ENCODE measurements at places on chromosomes 2 and 18.

DNA sequence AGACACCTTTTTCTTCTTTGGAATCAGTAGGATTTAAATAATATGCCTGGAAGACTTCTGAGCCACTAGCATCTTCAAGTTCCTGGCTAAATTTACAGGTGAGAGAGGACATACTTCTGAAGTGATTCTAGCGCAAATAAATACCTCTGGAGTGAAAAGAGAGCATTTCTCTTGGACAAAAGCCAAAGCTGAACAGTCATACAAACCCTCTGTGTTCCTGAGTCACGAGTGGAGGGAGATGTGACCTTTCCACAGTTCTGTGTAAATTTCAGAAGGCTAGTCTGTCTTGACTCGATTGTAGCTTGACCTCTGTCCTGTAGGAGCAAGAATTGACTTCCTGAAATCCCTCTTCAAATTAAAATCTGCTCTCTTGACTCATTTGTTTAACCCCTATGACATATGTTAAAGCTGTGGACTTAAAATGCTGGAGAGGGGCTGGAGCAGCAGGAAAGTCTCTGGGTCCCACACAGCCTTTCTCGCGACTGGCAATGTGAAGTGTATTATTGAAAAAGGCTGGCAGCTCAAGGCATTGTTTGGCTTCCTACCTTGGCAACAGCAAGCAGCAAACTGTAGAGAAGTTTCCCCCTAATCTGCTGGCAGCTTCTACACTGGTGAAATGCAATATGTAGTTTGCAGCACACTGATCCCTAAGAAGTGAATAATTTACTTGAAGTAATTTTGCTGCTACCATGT, 79.6 kb upstream of the GCFC2 start:
- DNase-seq, result no peak

DNA sequence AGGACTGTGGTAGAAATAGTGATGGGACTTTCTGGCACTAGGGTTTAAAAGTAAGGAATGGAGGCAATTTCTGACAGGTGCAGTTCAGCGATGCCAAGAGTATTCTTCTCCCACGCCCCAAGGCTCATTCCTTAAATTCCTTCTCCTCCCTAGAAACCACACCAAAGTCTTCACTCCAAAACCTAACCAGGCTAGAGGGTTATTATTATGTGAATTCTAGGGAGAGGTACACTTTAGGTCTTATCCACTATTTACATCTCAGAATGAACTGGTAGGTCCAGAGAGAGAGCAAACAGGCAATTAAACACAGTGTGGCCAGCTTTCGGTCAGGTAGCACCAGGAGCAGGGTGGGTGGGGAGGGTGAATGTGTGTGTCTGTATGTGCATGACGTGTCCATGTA, 11.4 kb downstream of the IL1F10 start:
- no peak for DNase-seq

DNA sequence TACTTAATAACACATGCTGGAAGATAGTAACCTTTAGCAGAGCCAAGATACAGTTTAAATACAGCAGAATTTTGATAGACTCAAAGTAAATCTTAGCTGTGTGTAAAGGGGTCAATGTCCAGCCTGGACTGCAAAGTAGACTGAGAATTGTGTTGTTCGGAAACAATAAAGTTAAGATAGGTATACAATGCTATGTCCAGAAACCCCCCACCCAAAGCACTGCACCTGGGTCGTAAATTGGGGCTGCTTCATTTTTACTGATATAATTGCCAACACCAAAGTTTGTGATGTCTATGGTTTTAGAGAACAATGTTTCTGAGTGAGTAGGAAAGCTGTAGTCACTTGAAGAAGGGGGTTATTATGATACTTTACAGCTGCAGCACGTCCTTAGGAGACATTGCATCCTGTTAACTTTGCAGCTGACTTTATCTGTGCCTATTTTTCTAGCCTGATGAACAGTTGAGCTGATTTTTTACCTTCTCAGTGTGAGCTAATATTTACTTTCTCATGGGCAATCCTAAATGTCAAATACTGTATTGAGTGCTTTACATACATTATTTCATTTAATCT, 4.3 kb upstream of the NCOA1 start:
- DNase-seq, result no peak

DNA sequence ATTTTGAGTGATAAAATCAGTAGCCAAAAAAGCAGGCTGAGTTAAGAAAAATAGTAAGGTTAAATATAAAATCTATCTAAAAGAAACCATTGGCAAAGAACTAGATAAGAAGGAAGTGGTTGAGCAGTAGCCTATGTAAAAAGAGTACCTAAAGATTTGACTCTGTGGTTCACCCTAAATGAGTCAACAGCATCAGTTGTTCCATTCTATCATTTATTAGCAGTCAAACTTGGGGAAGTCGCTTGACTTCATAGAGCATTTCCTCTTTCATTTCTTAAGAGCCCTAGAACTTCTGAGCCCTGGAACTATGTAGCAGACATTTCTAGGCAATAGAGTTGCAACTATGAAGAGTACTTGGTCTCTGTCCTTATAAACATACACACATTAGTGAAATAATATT, 381.7 kb downstream of the NUP35 start:
- DNase-seq, result no peak

- DNase-seq, result no peak
Measured at GRCh38 chr18:39485696-39486095, 1920.1 kb upstream of the CELF4 start.

DNA sequence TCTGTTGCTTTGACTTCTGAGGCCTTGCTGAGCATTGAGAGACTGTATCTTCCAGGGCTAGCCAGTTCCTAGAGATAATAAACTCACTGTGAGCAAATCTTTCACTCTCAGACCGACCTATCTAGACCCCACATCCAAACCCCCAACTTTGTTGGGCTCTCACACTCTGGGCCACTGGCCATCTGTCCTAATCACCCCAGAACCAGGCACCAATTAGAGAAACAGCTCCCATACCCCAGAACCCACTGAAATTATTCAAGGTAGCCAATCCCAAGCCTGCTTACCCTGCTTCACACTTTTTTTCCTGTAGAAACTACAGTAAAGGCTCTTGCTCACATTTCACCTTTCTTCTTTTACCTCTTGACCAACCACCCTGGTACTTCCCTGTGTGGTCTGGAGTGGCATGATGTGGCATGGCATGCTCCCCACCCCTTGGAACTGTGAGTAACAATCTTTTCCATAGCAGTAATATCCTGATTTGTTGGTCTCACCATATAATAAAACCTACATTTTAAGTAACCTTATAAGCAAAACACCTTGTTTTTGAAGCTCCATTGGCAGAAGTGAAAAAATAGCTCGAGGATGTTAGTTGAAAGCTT, 55.2 kb downstream of the ANKRD12 start:
- DNase-seq, result no peak

DNA sequence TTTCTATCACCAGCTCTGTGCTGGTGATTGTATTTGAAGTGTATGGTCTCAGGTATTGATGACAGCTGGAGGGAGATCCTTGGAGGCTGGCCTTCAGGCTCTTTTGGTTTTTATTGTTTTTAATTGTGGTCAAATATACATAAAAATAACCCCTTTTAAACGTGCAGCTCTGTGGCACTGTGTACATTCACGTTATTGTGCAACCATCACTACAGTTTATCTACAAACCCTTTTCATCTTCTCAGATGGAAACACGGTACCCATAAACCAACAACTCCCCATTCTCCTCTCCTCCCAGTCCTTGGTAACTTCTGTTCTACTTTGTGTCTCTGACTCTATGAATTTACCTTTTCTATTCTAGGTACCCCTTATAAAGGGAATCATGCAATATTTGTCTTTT, 79.3 kb upstream of the ATP8B1 start:
- DNase-seq, result no peak

- DNase-seq, result no peak
Measured at GRCh38 chr2:175330195-175330594, 148.7 kb upstream of the ATP5MC3 start.

DNA sequence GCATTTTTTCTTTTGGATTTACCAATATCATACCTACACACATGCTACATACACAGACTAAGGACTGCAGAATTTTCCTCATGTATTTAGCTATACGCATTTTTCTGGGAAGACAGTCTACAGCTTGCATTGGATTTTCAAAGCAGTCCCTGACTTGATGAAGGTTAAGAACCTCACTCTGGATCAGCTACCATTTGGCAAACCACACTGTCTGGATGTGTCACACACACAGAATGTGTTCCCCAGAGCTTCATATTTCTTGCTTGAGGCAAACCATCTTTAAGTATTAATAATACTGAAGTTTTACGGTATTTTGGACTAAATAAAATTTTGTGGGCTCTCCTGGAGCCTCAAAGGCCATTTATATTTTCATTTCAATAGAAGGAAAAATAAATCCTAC, 102.3 kb downstream of the TCF4 start:
- no peak for DNase-seq

All from stimulated activated naive CD8-positive, alpha-beta T cell treated with anti-CD3 and anti-CD28 coated beads, Interleukin-15, amount 100 ng/mL, for 72 hours (primary cell).